ENCODE measurements at places on chromosomes 3 and 15.

- no peak for DNase-seq
Measured at GRCh38 chr3:29899021-29899420, 618.1 kb downstream of the RBMS3 start.

DNA sequence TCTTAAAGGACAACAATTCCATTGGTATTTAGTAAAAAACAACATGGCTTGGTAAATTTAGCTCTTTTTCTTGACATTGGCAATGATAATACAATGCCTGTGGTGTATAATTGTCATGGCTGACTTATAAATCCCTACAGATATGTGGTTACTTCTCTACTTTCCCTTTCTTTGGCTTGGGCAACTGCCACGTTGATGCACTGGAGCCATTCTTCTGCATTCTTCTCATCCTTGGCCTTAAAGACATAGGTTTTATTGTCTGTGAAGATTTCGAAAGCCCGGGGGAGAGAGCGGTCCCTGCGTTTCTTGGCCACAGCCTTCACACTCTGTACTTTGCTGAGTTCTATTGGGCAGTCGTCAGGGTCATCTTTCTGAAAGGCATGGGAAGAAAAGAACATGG is 101.1 kb upstream of the CCNL1 start:
- DNase-seq = no peak

DNA sequence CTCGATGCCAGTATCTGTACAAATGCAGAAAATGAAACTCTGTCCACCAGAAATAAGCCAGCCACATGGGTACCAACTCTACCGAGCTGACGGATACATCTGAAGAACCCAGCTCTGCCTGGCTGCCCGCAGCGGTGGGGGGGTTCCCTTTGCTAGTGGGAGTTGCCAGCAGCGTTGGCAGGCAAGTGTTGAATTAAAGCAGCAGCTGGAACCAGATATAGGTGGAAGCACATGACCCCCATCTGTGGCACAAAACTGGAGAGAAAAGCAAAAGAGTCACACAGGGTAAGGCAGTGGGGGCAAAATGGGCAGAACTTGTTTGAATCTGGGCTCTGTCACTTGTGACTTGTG is 17.9 kb downstream of the CRYGS start:
- DNase-seq = no peak

- no peak for DNase-seq
Measured at GRCh38 chr3:30984855-30985749, 90.6 kb upstream of the GADL1 start.

GRCh38 chr15:101149864-101150722 is 101.8 kb downstream of the CHSY1 start:
- DNase-seq = no peak

GRCh38 chr3:136023264-136023978 is 57.9 kb downstream of the PPP2R3A start:
- DNase-seq = no peak

GRCh38 chr3:183307749-183308148 is 54.7 kb downstream of the B3GNT5 start:
- no peak for DNase-seq

DNA sequence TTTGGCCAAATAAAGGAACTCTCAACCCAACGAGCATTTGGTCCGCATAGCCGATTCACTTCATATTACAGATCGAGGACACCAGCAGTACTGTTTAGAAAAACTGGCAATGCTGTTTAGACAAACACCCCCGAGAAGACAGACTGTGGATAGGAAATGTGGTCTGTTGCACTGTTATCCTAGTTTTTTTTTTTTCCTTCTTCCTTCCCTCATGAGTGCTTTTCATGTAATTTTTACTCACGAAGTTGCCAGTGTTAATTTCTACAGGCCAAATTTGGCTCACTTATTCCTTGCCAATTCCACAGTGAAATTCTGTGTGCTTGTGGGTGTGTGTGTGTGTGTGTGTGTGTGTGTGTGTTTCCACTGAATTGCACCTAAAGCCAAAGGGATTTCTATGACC is 165.7 kb downstream of the FOXP1 start:
- no peak for DNase-seq

DNA sequence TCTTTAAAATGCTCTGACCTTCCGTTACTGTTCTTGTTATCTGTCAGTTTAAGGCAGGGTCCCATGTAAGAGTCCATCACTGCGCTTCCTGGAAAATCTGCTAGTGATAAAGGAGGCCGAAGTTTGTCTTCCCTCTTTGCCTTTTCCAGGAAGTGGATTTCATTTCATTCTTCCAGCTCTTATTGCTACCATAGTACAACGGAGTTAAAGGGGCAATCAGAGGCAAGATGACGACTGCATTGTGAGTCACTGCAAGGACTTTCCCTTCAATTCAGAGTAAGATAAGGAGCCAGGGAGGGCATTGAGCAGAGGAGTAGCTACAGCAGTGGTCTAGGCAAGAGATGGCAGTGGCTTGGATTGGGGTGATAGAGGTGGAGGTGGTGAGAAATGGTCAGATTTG is 17.2 kb upstream of the DET1 start:
- DNase-seq = no peak

GRCh38 chr3:39327746-39328349 is 1.7 kb upstream of the CCR8 start:
- DNase-seq = no peak
